ENCODE measurements at places on chromosomes 13 and 19.

GRCh38 chr13:21074546-21074945, 13.2 kb upstream of the LATS2 start:
- no peak for DNase-seq

DNA sequence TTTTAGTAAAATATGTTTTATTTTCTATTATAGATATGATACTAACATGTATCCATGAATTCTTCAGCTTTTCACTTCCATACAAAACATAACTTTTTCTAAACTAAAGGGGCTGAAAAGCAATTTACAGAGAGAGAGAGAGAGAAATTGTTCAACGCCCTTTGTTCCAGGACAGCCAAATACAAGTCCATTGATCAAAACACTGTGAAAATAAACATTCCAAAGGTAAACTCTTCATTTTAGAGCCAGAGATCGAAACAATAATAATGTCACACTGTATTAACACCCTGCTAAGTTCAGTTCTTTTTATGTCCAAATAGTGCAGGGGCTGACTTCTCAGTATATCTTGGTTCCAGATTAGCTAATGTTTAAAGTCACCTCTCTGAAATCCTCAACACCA, 516.2 kb upstream of the ATXN8OS start:
- DNase-seq: no peak

DNA sequence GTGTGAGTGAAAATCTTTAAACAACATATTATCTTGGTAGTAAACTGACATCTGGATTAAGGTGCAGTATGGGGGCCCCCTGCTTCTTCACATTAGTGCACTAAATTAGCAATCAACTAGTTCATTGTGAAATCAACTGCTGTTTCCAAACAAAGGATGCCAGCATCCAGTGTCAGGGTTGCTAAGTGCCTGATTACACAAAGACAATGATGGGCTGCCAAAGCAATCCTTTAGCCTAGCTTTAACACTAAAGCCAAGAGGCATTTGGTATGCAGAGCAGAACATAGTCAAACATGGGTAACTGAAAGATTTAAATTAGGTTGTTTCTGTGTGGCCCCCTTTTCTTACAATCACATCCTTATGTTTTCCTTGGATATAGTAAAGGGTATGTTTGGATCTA, 543.1 kb upstream of the SLITRK5 start:
- DNase-seq: no peak

- DNase-seq: no peak
Measured at GRCh38 chr19:47356900-47357299, 7.8 kb downstream of the DHX34 start.

DNA sequence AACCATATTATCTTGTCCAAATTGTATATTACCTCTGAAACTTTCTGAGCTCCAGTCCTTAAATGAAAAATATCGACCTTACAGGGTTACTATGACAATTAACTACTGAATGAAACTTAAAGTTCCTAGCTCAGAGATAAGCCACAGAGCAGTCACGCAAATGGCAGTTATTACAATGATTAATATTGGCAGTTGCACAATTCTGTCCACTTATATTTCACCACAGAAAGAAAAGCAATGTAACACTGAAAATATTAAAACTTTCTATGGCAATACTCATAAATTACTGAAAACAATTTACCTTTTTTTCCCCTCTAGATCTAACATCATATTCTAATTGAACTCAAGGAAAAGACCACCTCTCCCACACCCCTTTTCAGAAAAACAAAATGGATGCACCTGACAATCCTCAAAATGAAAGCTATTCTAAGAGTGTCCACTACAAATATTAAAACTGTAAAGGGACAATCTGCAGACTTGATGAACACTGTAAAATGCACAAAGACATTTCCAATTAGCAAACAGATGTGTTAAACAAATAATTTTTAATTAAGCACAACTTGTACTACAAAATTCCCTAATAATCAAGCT, 14.6 kb downstream of the LNX2 start:
- DNase-seq: no peak

DNA sequence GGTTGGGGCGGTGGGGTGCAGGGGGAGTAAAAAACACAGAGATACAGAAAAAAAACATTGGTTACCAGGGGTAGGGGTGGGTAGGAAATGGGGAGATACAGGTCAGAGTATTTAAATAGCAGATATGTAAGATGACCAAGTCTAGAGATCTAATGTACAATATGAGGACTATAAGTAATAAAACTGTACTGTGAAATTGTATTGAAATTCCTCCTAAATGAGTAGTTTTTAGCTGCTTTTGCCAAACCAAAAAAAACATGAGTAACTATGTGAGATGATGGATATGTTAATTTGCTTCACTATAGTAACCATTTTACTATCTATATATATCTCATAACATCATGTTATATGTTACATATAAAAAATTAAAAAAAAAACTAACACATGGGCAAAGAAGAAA, 29.6 kb downstream of the VWA8 start:
- DNase-seq: no peak

All from CD4-positive, alpha-beta T cell treated with Interleukin-12 subunit alpha and Interleukin-12 subunit beta, for 1 hour (primary cell).